ENCODE measurements at places on chromosomes 13 and 19.

DNA sequence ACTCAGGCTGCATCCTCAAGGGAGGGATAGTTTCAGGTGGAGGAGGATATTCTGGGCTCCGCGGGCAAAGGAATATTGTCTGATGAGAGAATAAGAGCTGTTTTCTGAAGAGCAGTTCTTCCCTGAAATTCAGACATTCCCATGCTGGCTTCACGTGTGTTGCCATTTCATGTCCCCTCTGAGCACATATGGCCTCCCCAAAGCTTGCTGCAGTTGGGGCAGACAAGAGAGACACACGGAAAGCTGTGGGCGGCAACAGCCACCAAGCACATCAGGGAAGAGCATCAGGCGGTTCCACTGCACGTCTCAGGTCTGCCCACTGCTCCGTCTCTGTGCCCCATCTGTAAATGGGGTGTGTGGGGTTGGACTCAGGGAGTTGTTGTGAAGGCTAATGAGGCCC lies 247.5 kb upstream of the TSHZ3 start:
- DNase-seq: no peak

- no peak for DNase-seq
Observed at GRCh38 chr13:110560601-110561343, 750 bp downstream of the RAB20 start.

- DNase-seq: no peak
Observed at GRCh38 chr13:76948149-76948548, at the start of gene ACOD1. TSS of gene ACOD1 (plus strand) at chr13:76948511. CDS start at chr13:76948559, 48 bp downstream.

DNA sequence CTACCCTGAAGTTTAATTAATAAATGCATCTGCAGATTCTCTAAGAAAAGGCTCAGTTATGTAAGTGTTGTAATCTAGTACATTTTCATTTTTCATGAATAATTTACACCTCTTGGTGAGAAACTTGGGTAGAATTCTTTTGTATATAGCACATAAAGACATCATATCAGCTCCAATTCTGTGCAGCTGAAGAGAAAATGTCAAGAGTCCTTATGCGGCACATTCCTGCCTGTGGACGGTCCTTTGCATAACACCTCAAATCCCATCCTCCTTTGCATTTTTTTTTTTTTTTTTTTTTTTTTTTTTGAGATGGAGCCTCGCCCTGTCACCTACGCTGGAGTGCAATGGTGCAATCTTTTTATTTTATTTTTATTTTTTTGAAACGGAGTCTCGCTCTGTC lies 60.2 kb upstream of the RAP2A start:
- DNase-seq: no peak

DNA sequence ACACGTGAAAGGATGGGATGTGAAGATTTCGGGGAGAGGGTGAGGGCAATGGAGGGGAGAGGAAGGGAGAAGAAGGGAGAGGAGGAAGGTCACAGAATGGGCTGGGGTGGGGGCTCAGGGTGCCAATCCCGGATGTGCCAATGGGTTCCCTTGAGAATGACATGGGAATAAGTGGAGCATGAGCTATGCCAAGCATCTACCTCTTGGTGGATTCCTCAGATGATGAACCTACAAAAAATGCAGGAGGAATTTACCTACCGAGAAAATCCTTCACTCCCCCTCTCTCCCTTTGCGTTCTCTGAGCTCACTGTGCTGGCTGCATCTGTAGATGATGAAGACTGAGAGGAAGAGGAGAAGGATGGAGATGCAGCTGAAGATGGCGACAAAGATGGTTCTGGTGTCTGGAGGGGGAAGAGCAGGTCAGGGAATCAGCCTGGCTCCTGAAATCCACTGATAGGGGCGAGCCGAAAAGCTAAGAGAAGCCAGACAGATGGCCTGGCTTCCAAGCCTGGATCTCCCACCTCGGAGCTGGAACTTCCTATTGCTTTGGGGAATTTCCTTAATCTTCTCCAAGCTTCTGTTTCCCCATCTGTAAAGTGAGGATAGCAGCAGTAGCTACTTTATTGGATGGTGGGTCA lies 21.6 kb downstream of the VSTM1 start:
- no peak for DNase-seq

DNA sequence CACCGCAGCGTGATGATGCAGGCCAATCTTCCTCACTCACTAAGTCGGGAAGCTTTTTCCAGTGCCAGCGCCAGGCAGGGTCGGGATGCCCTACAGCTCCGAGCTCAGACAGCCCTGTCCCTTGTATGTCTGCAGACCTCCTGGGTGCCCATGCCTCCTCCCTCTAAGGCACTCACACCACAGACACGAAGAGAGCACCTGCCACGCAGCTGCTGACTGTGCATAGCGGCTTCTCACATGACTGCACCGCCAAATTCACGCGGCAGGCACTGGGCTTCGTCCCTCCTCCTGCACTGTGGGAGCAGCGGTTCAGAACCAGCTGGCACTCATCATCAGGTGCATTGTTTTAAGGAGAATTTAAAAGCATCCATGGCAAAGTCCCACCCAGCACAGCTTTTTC lies 88.1 kb downstream of the SLC7A1 start:
- no peak for DNase-seq

- no peak for DNase-seq
Observed at GRCh38 chr13:102707467-102707866, 12.6 kb upstream of the METTL21C start.

- DNase-seq: no peak
Observed at GRCh38 chr19:56995303-56995702, 124.5 kb upstream of the USP29 start.

DNA sequence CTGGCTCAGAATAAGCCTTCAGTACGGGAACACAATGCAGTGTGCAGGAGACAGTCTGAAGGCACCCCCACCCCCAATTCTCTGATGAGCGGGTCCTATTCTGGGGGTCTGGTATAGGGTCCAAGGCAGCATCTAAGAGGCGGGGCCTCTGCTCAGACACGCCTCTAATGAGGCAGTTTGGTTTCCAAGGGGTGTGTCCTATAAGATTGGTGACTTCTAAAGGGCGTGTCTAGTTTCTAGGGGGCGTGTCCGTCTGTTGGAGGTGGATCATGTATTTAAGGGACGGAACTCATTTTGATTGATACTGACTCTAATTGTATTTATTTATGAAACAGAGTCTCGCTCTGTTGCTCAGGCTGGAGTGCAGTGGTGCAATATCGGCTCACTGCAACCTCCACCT lies 8.7 kb downstream of the FIZ1 start:
- DNase-seq: no peak

- DNase-seq: no peak
Observed at GRCh38 chr13:23146811-23147625, 33.8 kb upstream of the SGCG start.

DNA sequence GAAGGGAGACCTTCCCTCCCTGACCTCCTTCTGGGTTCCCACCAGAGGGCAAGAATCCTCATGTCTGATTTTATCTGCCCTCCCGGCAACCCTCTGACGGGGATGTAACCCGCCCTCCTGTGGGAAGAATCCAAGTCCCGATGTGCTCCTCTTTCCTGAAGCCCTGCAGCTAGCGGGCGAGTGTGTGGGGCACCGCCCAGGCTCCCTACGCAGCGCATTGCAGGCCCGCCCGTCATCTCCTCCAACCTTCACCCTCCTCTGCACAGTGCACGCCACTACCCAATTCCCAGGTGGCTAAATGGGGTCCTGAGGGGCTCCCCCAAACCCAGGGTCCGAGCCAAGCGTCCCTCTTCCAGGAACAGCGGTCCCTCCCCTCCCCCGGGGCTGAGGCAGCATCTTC lies 7.3 kb downstream of the LAIR1 start:
- DNase-seq: no peak

- DNase-seq: no peak
Observed at GRCh38 chr13:30448441-30448840, 17.3 kb downstream of the HMGB1 start.

DNA sequence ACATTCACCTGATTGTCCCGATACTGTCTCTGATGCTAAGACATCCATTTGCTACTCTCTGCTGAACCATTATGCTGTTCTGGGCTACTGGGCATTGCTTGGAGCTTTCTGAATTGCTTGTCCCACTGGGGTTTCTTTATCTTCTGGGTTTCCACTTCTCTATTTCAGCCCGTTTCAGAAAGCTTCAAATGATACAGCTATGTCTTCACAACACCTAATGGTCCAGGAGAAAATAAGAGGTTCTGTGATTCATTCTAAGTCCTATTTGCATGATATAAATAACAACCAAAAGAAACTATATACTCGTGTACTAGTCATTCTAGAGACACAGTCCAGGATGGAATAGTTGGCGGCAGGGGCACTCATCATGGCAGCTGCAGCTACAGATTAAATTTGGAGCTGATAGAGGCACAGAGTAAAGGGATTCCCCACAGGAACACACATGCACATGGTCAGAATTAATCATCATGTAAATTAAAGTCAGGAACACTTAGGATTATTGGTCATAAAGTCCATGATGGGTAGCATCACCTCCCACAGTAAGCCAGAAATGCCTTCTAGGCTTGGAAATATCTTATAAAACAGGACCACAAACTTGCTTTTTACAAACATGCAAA lies 33.3 kb upstream of the SCEL start:
- DNase-seq: no peak

- DNase-seq: no peak
Observed at GRCh38 chr19:14553042-14553938, 18.6 kb downstream of the NDUFB7 start.

- no peak for DNase-seq
Observed at GRCh38 chr13:50684366-50684765, 159.1 kb downstream of the DLEU7 start.

GRCh38 chr13:25440061-25440460 lies 68.3 kb downstream of the ATP8A2 start:
- no peak for DNase-seq

- DNase-seq: no peak
Observed at GRCh38 chr13:40940841-40941240, 78.3 kb downstream of the ELF1 start.

- no peak for DNase-seq
Observed at GRCh38 chr13:43596924-43597598, 189.7 kb downstream of the ENOX1 start.

DNA sequence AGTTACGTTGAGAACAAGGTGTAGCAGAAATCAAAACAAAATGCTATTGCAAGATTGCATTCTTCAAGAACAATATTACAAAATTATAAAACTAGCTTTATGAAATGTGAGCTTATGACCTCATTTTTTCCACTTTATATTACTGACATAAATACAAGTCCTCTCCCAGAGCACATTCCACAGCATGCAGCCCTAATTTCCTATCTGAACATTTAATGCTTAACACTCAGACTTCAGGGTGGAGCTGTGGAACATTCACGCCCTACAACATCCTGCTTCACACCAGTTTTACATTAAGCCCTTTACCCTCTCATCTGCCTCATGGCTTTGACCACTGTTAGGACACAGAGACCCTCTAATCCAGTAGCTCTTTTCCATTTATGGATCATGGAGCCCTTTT lies 65.5 kb downstream of the EPSTI1 start:
- DNase-seq: no peak

- no peak for DNase-seq
Observed at GRCh38 chr13:68380041-68380973, 1150.2 kb upstream of the PCDH9 start.

GRCh38 chr19:58355215-58355796 lies 2.0 kb upstream of the A1BG start:
- no peak for DNase-seq

GRCh38 chr13:96041326-96042110 lies 11.7 kb downstream of the UGGT2 start:
- no peak for DNase-seq

- DNase-seq: no peak
Observed at GRCh38 chr13:46121597-46122163, 16.8 kb upstream of the CPB2 start.

- no peak for DNase-seq
Observed at GRCh38 chr13:62014299-62014698, 598.6 kb upstream of the PCDH20 start.

GRCh38 chr13:20337884-20338551 lies 105.9 kb upstream of the GJB6 start:
- no peak for DNase-seq

GRCh38 chr13:52845766-52846566 lies 2.5 kb downstream of the PCDH8 start:
- DNase-seq: no peak

GRCh38 chr13:99191336-99191899 lies 9.2 kb upstream of the UBAC2 start:
- no peak for DNase-seq

DNA sequence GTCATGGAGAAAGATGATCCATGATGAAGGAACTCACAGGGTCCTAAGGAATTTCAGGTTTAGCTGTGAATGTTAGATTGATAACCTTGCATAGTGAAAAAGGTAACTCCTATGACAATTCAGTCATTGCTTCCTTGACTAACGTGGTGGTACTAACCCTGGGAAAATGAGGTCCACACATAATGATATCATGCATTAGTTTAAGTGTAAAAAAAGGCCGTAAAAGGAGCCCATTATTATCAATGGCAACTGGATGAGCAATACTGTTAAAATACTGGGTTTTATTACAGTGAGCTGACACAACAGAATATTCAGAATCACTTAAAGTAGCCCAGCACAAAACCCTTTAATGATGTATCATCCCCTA lies 515.4 kb downstream of the DCT start:
- DNase-seq: no peak

DNA sequence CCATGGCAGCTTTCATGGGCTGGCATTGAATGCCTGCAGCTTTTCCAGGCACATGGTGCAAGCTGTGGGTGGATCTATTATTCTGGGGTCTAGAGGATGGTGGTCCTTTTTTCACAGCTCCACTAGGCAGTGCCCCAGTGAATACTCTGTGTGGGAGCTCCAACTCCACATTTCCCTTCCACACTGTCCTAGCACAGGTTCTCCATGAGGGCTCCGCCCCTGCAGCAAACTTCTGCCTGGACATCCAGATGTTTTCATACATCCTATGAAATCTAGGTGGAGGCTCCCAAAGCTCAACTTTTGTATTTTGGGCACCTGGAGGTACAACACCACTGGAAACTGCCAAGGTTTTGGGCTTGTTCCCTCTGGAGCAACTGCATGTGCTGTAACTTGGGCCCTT lies 450.6 kb downstream of the LMO7 start:
- no peak for DNase-seq

- DNase-seq: no peak
Observed at GRCh38 chr19:19652482-19653295, 9.2 kb upstream of the GMIP start.

DNA sequence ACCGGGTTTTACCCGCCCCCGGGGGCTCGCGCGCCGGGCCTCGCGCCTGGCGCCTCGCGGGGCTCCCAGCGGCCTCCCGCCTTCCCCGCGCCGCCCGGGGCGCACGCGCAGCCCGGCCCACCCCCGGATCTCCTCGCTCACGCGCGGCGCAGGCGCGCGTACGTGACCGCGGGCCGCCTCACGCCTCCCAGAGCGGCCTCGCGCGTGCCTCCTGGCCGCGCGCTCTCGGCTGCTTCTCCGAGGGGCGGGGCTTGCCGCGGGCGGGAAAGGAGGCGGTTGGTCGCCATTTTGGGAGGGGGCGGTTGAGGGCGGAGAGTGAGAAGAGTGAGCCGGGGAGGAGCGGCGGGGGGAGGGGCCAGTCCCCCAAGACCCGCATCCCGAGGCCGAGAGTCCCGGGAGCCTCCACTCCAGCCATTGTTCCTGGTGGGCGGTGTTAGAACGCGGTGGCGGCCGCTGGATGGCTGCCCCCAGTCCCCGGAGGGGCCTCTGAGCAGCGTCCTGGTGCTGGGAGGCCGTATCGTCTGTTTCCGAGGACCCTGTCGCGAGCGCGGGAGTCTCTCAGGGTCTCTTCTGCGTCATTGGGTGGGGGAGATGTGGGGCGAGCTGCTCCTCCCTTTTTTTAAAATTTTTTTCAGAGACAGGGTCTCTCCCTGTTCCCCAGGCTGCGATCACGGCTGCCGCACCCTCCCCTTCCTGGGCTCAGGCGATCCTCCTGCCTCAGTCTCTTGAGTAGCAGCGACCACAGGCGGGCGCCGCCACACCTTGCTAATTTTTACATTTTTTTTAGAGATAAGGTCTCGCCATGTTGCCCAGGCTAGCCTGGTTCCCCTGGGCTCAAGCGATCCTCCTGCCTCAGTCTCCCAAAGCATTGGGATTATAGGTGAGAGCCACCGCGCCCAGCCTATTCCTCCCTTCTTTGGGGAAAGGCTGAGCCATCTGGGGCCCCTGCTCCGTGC lies at the start of gene ZNF541:
TSS of gene ZNF541 (minus strand) at position 78 of the 956 bp plus-strand sequence. CDS start 17,292 bp downstream, outside the sequence.
- peak; percentile 50 for DNase-seq

Measured in stimulated activated CD8-positive, alpha-beta memory T cell treated with anti-CD3 and anti-CD28 coated beads, Interleukin-4, amount 100 ng/mL, for 1 hour (primary cell).